ENCODE measurements at places on chromosomes 2 and 18. TPM values are rescaled to one million over a fixed set of nuclear protein-coding genes. Genes with fewer than 3 reads are reported as not detected.

GRCh38 chr2:100592226-100592625 is 29.4 kb downstream of the PDCL3 start:
- H3K27ac ChIP-seq: no peak overlapping the region
- H3K4me3 ChIP-seq: no peak overlapping the region
- no peaks in the 10 kb centered on the region for H3K36me3 ChIP-seq

DNA sequence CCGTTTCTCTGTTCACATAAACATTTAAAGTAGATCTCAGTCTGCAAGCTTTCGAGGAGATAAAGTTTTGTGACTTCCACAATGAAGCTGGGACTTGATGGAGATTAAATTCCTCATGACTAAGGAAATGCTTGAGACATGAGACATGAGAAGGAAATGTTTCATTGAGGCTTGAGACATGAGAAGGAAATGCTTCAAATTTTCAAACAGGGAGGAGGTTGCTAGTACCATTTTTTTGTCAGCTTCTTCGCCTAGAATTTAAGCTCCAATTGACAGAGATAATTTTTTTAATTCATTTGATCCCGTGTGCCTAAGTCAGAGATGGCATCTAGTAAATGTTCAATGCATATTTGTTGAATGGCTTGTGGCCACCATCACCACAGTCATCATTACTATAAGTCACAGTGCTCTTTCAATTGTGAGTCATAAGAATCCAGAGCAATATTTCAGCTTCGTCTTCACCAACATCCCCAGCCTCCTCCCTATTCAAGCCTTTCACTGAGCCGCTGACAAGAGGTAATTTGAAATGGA is 543 bp upstream of the MARCHF4 start:
- peaks cover 2% of the 10 kb centered on the region for H3K4me1 ChIP-seq
- H3K4me3 ChIP-seq: peak overlapping the region; percentile 36
- no peak overlapping the region for H3K27ac ChIP-seq
- DNase-seq: no peak
- H3K27me3 ChIP-seq: peaks cover 29% of the 10 kb centered on the region

DNA sequence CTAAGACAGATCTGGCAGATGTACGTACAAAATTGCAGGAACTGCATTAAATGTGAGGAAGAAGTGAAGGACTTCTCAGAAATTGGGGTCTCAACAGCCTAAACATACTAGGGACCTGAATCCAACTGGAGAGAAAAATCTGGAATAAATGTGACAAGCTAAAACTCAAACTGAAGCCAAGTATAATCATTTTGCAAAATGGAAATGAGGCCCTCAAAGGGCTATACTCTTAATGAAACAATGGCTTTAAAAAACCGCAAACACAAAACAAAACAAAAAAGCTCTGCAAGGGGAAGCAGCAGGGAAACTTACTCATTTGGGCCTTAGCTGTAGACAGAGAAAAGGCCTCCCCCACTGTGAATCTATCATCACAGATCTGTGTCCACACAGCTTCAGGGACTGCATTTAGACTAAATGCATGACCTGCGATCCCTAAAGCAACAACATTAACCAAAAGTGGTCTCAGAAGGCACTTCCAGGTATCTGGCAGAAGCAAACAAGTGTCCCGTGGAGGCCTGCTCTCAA is 63.2 kb downstream of the CCBE1 start:
- no peak overlapping the region for H3K4me3 ChIP-seq
- peaks cover 17% of the 10 kb centered on the region for H3K27me3 ChIP-seq
- no peak for DNase-seq
- no peaks in the 10 kb centered on the region for H3K4me1 ChIP-seq
- no peaks in the 10 kb centered on the region for H3K36me3 ChIP-seq
- H3K27ac ChIP-seq: no peak overlapping the region

DNA sequence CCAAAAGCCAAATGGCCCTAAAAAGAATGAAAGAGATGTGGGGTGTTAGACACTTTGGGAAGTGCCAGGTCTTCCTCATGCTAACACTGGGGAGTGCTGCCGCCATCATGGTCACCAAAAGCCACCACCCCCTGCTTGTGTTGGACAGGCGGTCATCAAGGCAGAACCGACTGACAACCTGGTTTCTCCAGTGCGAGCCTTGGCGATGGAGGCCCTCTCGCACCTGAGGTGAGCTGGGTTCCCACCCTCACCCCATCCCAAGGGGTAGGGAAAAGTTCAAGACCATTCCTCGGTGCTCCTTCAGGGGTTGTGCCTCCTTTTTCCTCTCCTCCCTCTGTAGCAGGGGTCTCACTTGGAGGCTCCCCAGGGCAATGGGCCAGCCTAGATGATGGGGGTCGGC is 33.6 kb downstream of the MROH2A start:
- no peak for DNase-seq
- H3K27ac ChIP-seq: no peak overlapping the region
- H3K4me3 ChIP-seq: no peak overlapping the region
- no peaks in the 10 kb centered on the region for H3K4me1 ChIP-seq

DNA sequence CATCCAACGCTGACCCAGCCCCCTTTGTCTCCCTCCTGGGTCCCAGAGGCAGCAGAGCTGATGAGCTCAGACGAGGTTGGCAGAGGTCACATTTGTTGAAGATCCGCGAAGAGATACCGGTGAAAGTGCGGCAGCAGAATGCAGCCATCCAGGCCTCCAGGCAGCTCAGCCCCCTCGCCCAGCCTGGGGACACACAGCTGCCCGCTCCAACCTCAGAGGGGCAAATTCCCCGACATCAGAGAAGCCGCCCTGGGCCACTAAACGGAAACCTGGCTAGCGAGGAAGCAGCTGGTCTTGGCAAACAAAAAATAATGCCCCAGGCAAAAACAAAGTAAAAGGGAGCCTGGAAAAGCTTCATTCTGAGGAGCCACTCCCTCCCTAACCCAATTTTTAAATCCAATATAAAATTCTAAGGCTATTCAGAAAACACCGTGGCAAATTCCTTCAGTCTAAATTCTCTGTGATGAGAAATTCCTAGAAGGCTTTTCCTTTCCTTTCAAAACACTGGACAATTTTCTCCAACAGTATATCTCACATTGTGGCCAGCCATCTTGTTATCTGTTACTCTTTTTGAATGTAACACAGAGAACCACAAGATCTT is 262.4 kb downstream of the SS18 start:
- no peaks in the 10 kb centered on the region for H3K4me1 ChIP-seq
- H3K27me3 ChIP-seq: peaks cover 8% of the 10 kb centered on the region
- no peak for DNase-seq
- no peaks in the 10 kb centered on the region for H3K36me3 ChIP-seq
- no peak overlapping the region for H3K27ac ChIP-seq

DNA sequence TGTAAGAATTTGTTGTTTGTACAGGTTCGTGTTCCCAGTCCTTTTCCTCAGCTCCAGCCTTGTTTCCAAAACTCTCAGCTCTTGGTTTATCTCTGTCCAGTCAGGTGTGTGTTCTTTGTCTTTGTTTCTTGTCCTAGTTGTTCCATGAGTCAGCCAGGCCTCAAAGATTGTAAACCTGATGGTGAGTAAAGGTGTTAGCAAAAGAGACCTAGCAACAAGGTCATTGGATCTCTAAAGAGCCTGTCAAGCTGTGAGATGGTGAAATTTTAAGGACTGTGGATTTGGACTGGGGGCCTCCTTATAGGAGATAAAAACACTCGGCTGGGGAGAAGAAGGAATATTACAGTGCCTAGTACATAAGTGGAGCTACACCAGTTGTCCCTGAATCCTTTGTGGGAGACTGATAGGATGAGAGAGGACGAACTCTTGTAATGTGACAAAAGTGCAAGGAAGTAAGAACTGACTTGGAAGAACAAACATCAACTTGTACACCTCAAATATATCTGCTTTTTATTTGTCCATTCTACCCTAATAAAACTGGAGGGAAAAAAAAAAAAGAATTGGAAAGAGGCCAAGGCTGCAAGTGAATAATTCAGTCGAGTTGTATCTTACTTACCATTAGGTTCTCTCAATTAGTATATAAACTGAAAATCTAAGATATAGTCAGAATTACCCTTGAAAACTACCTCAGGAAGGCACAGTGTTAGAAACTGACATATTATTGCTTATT is 37.2 kb downstream of the ITGA6 start:
- H3K4me1 ChIP-seq: peaks cover 61% of the 10 kb centered on the region
- peaks cover 29% of the 10 kb centered on the region for H3K36me3 ChIP-seq
- no peak for DNase-seq
- no peaks in the 10 kb centered on the region for H3K27me3 ChIP-seq
- no peak overlapping the region for H3K27ac ChIP-seq
- H3K4me3 ChIP-seq: no peak overlapping the region

DNA sequence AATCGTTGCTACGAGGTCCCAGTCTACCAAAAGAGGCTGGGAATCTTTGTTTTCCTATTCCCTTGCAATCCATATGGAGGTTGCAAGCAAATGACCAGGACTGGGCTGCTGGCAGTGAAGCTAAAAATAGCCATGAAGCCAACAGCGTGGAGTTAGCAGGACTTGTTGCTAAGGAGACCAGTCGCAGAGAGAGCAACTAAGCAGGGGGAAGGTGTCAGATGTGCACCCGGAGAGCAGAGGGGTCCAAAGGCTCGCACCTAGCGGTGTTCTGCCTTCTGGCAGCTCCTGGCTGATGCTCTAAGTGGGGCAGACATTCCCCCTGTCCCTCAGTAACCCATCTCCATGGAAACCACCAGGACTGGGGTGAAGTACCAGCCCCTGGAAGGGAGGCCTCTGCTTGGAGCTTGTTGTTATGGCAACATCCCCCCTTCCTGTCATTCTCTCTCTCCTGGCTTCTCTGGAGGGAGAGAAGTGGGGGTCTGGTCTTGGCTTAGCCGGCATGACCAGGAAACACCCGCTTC is 84.6 kb downstream of the DNMT3A start:
- H3K4me1 ChIP-seq: no peaks in the 10 kb centered on the region
- no peaks in the 10 kb centered on the region for H3K27me3 ChIP-seq
- H3K36me3 ChIP-seq: no peaks in the 10 kb centered on the region
- H3K27ac ChIP-seq: no peak overlapping the region
- no peak for DNase-seq

MATN3 gene
- total RNA-seq: not detected

DCDC2C gene
- not detected for total RNA-seq

SIX3 gene
- total RNA-seq: 1.2 TPM

LCT gene
- total RNA-seq: 0.12 TPM

SLC9A4 gene
- total RNA-seq: 0.07 TPM

All from HCT116 (cell line).